ENCODE measurements at places on chromosomes 16 and 17.

- no peak for DNase-seq
These were observed at the start of gene OR1G1 for GRCh38 chr17:3127451-3127850. OR1G1 (minus strand) TSS chr17:3127551; CDS start chr17:3127551, 0 bp downstream.

GRCh38 chr17:21283482-21284318, 811 bp upstream of the MAP2K3 start:
- DNase-seq: no peak

- DNase-seq: no peak
These were observed 12.1 kb upstream of the USP10 start for GRCh38 chr16:84687715-84688114.

- DNase-seq: no peak
These were observed 38.8 kb downstream of the WSCD1 start for GRCh38 chr17:6108987-6109386.

- DNase-seq: no peak
These were observed 69.2 kb downstream of the TANC2 start for GRCh38 chr17:63035271-63035670.

DNA sequence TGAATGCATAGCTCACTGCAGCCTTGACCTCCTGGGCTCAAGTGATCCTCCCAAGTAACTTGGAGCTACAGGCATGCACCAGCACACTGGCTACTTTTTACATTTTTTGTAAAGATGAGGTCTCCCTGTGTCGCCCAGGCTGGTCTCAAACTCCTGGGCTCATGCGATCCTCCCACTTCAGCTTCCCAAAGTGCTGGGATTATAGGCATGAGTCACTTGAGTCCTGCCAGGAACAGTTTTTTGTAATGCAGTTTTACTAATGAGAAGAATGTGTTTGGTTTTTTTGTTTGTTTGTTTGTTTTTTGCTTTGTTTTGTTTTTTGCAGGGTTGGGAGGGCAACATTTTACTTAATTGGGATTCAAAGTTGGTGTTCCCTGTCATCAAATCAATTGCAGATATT, 22.2 kb downstream of the SOST start:
- no peak for DNase-seq

DNA sequence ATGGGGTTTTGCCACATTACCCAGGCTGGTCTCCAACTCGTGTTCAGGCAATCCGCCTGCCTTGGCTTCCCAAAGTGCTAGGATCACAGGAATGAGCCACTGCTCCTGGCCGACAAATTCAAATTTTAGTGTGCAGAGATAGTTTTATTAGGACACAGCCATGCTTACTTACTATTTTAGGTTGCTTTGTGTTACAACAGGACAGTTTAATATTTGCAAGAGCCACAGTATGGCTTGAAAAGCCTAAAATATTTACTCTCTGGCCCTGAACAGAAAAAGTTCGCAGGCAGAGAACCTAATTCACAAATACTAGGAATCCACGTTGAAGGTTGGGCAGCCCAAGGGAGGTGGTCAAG, 12.6 kb upstream of the ETV4 start:
- DNase-seq: no peak

DNA sequence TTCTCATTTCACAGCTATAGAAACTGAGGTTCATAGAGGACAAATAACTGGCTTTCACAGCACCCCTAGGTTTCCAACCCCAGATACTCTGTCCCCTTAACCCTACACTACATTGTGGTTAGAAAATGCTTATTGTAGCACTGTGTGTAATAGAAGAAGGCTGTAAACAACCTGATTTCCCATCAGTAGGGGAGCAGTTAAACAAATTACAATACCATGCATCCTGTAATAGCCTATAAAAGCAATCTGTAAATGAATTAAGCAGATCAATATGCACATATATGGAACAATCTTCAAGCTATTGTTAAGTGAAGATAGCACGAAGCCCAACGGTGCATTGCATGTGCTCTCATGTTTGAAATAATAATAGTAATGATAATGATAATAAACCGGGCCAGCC, 39.2 kb upstream of the XPO6 start:
- DNase-seq: no peak

GRCh38 chr16:782766-783403, 5.3 kb downstream of the RPUSD1 start:
- DNase-seq: no peak

GRCh38 chr17:63442549-63443035, 3.5 kb downstream of the CYB561 start:
- DNase-seq: no peak

DNA sequence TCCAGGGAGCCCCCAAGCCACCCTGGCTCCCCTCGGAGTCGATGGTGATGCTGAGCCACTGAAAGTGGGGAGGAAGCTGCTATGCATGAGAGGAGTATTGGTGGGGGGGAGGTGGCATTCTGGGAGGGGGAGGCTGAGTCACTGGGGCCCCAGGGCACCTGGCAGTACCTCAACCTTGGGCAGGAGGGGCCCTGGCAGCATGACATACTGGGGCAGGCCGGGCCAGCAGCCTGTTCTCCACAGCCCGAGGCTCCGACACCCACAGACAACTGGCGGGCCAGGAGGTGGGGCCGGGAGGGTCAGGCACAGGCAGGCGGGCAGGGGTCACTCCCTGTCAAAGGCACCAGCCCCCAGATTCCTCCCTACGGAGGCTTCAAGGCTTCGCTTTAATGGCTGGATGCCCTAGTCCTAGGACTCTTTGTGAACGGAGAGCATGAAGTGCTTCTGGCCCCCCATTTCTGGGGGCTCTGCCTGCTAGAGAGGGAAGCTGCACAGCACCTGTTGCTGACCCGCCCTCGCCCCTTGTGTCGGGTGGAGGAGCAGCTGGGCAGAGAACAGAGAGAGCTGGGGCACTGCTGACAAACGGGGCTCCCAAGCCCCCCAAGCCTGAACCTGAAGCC, 928 bp downstream of the CASKIN2 start:
- DNase-seq: no peak

DNA sequence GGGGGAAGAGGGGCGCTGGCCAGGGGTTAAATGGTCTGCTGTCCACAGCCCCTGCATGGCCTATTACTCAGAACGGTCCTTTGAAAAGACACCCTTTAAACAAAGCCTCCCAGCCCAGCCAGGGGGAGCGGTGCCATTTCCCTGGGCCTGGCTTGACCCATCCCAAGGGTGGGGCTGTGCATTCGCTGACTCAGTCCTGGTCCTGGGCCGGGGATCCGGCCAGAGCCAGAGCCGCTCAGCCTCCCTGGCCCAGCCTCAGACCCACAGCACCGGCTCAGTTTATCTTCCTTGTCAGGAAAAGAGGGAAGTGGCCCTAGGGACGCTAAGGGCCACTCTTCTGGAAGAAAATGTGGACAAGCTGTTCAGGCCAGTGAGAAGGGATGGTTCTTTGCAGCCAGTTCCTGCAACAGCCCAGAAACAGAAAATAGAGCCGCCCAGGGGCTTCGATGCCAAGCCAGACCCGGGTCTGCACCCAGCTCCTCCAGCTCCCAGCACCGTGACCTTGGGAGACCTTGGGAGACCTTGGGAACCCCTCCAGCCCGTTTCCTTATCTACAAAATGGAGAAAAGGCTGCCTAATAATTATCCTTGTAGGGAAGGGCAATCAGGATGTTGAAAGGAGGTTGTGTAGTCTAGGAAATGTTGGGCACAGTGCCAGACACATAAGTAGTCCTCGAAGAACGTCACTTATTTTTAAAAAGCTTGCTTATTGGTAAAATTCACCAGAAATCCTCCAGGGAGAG, 82.5 kb downstream of the ZDHHC7 start:
- no peak for DNase-seq

GRCh38 chr17:5485270-5486205, at the start of gene DERL2:
DERL2 (minus strand) TSS chr17:5486178; CDS start chr17:5486161, 17 bp downstream.
- DNase-seq: no peak

- no peak for DNase-seq
These were observed 371.2 kb downstream of the NPIPA8 start for GRCh38 chr16:17965133-17965900.

DNA sequence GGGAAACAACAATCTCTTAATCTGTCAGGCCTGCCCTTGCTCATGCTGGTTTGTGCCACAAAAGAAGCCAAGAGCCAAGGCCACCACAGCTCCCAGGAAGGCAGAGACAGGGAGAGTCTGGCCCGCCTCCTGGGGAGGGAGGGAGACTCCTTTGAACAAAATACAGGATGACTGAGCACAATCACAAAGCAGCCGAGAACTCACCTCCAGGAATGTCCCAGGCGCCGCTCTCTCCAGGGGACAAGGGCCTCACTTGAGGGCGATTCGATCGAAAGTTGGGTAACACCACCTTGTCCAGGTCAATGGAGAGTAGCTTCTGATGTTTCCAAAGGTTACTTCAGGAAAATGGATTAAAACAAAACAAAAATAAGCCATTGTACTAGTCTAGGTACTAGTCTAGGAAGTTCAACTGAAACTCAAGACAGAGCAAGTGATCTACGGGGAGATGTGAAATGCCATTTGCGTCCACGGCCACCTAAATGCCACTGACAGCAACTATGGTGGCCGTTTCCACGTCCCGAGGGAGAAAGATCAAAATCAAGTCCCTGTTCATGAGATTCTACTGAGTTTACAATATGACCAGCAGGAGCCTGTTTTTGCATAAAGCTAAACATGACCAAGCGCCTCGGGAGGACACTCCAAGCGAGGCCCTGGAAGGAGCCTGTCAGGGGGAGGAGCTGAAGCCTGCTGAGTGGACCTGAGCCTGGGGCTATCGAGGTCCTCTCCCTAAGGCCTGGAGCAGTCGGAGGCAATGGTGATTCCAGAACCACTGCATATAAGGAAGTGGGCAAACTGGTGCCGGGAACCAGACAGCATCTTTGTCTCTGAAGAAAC, 13.4 kb upstream of the SLC38A8 start:
- no peak for DNase-seq

DNA sequence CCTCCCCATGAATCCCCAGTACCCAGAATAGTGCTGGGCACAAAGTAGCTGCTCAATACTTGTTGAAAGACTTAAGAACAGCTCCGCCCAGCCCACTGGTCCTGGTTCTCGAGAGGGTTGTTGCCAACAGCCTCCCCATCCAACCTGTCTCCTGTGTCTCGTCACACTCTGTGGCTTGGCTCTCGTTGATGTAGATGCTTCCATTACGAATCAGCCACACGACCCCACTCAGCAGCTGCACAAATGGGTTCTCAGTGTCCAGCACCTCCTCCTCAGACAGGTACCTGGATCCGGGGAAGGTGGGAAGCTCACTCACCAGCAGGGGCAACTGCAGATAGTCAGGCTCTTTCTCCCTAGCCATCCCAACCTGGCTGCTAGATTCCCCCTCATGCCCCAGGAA, 2.1 kb downstream of the NAGPA start:
- no peak for DNase-seq

DNA sequence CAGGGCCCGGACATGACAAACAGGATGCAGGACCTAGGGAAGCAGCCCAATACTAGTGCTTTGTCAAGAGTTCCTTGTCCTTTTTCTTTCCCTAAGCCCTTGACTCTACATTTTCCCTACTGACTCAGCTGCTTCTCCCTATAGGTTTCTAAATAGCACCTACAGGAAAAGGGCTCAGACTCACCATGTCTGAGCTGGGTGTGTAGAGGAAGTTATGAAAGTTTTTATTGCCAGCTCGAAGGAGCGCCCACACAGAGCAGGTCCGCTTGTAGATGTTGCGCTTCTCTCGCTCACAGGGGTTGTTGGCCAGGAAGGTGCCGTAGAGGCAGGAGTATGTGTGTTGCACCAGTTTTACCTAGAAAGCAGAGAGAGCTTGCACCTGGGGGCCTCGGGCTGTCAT, 10.6 kb downstream of the MTMR4 start:
- no peak for DNase-seq

GRCh38 chr16:22813223-22813947, 577 bp upstream of the HS3ST2 start:
- DNase-seq: no peak

DNA sequence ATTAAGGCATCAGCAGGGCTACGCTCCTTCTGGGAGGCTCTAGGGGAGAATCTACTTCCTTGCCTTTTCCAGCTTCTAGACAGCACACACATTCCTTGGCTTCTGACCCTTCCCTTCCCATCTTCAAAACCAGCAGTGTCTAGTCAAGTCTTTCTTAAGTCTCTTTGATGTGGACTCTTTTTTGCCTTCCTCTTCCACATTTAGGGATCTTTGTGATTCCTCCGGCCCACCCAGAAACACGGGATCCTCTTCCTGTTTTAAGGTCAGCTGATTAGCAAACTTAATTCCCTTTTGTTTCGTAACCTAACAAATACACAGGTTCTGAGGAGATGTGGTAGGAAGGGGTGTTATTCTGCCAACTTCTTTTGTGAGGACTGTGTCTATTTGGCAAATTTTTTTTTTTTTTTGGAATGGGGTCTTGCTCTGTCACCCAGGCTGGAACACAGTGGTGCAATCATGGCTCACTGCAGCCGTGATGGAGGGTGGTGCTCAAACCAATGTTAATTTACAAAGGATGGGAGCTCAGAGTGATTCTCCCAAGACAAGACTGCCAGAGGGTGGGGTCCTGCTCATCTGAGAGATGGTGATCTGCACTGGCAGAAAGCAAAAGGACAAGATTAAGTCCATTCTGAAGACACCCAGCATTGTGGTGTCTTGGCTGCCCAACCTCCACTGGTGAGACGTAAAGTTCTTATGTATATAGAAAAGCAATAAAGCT, 14.7 kb downstream of the KNOP1 start:
- DNase-seq: no peak

DNA sequence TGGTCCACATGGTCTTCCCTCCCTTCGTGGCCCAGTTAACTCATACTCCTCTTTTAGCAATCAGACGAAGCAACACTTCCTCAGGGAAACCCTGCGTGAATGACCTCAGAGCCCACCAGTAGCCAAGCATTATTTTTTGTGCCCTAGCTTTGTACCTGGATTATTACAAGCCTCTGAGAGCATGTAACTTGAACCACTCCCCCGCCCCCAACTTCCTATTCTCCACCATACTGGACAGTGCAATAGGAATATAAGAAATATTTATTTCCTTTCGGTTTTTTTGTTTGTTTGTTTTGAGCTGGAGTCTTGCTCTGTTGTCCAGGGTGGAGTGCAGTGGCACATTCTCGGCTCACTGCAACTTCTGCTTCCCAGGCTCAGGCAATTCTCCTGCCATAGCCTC, 2.9 kb downstream of the CPPED1 start:
- no peak for DNase-seq

DNA sequence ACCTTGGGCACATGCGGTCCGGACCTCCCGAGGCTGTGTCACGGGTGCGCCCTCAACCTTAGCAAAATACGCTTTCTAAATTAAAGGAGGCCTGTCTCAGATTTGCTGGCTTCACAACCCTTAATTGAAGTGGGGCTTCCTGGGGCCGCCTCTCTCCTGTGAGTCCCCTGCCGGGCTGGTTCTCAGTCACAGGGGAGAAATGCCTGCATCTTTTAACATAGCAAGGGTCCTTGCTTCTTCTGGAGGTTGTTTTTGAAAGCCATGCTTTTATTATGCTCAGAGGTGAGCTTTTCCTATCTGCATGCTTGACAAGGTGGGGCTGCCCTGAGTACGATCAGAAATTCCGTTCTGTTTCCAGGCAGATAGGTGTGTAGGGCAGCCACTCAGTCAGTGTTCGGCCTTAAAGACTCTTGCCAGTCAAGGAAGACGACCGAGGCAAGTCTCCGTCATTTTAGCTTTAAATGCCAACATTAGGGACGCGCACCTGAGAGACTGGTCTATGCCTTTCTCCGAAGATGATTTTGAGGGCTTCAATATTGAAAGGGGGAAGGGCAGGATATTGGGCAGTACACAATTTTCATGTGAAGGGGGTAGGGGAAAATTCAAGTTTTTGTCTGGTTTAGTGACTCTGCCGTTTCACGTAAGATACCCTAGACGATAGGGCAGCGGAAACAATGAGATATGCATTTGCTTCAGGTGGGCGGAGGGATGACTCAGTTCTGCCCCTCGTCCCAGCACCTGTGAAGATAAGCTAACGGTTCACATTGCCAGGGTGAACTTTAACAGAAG, 5.5 kb upstream of the SLC7A5 start:
- peak; percentile 54 for DNase-seq
